ENCODE measurements at places on chromosomes 4 and X. TPM values are rescaled to one million over a fixed set of nuclear protein-coding genes. Genes with fewer than 3 reads are reported as not detected.

DNA sequence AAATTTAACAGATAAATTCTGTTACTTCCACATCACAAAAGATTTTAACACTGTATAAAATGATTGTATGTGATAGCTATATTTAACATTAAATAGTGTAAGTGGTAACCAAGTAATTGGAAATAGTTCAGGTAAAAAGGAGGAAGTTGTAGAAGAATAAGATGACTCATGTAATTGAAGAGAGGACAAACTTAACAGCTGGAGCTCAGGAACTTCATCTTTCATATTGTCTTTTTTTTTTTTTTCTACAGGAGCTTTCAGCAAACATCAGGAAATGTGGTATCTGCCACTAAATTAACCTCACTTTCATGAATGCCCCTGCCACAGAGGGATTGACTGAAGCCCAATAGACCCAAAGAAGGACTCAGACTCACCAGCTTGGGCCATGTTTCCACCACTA, 188.4 kb upstream of the VEGFC start:
- DNase-seq: no peak

The ERCC6L gene
- 9.5 TPM for total RNA-seq

The GRPR gene
- total RNA-seq: not detected

DNA sequence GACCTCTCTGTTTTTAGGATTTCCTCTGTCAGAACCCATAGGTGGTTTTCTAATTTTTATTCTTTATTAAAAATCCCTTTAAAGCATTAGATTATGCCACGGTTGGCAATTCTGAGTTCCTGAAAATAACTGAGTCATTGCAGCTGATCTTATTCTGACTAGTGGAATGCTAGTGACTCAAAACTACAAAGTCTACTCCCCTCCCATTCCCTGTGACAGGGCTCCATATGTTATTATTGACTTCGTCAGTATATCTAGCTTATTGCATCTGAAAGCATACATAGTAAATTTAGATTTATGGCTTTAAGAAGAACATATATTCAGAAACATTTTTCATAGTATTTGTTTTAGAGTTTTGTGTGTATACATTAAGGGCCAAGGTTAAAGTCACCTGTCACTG, 38.5 kb downstream of the HERC3 start:
- no peak for DNase-seq

- DNase-seq: no peak
Observed at GRCh38 chr4:57061395-57061794, 48.8 kb downstream of the IGFBP7 start.

The CLDN22 gene
- total RNA-seq: not detected

The PCDH19 gene
- total RNA-seq: not detected

- no peak for DNase-seq
Observed at GRCh38 chr4:1344696-1345095, 2.3 kb upstream of the UVSSA start.

The SLC10A7 gene
- total RNA-seq: 12.6 TPM

The AKAP14 gene
- not detected for total RNA-seq

GRCh38 chr4:147971116-147971515, 239.2 kb downstream of the ARHGAP10 start:
- DNase-seq: no peak

DNA sequence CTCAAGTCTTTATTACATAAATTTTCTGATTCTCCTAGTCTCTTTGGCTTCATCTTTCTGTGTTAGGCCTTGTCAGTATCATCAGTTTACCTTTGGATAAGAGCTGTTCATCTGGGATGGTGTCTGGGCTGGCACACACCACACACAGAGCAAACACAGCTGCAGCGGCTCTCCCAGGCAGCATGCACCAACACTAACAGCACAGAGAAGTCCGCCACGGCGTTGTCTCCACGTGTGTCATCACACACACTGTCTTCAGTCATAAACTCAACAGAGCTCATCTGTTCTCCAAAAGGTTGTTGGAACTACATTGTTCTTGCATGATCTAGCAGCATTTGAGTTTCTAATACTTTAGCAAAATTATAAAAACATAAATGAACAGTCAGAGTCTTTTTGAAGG, 851.9 kb upstream of the FRG1 start:
- no peak for DNase-seq

DNA sequence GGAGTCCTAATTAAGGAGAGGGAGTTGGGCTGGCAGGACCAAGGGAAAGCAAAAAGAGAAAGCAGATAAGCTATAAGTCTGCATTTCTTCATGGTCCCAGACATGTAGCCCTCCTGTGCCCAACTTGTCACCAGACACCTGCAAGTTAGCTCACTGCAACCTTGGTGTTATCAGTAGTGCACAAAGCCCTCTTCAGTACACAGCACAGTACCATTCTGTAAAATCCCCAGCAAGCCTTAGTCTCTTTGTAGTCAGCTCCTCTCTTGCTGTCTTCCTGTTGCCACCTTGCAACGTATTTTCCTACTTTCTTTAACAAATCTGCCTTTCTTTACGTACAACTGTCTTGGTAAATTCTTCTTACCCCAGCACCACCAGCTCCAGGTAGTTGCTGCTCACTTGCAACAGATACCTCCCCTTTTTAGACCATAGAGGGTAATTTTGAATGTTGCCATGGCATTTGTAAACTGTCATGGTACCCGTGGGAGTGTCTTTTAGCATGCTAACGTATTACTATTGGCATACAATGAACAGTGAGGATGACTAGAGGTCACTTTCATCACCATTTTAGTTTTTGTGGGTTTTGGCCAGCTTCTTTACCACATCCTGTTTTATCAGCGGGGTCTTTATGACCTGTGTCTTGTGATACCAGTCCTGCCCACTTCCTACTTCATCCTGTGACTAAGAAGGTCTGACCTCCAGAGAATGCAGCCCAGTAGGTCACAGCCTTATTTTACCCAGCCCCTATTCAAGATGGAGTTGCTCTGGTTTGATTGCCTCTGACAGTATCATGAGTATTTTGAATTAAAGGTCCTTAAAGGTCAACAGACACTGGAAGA, 28.3 kb upstream of the AP1S2 start:
- no peak for DNase-seq

The F9 gene
- not detected for total RNA-seq

DNA sequence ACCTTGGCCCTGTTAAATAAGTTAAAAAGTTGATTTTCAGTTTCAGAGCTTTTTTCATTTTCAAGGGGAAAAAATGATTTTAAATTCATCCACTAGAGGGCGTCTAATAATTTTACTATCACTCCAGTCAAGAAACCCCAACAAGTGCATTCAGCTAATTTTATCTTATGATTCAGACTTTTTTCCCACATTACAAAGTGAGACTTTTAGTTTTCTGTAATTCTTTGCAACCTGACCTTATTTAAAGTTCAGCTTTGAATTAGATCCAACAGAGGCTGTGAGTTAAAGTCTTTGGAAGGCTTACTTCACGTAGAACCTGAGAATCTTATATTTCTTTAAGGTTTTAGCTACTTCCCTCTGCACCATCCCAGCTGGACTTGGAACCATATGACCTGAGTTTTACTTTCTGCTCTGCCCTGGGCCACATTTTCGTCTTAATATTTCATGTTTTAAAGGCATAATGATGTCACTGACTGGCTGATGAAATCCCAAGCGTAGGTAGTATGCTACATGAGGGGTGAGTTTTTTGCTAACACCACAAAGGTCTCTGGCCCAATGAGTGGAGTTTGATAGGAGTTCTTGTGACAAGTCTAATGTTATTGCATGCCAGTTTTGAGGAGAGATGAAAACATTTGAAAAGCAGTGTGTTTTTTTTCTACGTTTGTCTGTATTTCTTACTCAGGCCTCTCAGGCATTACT, 7.2 kb downstream of the GNRHR start:
- DNase-seq: peak; percentile 5

GRCh38 chr4:175789647-175790046, 22.4 kb downstream of the GPM6A start:
- no peak for DNase-seq

GRCh38 chr4:71415491-71415890, 76.7 kb downstream of the SLC4A4 start:
- no peak for DNase-seq

DNA sequence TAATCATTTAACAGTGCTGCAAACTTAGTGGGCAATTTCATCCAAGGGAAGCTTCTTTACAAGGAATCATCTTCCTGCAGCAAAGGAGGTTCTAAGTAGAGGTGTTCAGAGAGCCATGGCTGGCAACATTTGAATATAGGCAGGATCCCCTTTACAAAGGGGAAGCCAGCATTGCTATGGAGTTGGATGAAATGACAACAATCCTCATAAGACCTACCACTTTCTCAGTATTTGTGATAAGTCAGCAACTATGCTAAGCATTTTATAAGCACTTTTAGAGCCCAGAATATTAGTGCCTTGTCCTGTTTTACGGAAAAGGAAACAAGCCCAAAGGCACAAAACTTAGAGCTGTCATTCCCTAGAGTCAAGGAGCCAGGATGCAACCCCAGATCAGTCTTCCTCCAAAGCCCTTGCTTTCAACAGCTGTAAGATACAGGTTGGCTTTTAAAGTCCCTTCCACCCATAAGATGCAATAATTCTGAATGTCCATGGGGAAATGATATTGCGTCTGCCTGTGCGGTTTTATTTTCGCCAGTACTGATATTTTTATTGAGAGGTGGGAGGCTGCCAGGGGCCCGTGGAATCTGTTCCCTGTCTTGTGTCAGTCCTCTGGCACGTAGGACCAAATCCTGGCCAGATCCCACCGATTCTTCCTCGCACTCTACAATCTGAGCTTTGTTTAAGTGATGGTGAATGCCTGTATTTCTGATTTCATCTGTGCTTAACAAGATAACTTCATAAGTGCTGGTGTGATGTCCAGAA, 59.1 kb downstream of the SMIM20 start:
- no peak for DNase-seq

DNA sequence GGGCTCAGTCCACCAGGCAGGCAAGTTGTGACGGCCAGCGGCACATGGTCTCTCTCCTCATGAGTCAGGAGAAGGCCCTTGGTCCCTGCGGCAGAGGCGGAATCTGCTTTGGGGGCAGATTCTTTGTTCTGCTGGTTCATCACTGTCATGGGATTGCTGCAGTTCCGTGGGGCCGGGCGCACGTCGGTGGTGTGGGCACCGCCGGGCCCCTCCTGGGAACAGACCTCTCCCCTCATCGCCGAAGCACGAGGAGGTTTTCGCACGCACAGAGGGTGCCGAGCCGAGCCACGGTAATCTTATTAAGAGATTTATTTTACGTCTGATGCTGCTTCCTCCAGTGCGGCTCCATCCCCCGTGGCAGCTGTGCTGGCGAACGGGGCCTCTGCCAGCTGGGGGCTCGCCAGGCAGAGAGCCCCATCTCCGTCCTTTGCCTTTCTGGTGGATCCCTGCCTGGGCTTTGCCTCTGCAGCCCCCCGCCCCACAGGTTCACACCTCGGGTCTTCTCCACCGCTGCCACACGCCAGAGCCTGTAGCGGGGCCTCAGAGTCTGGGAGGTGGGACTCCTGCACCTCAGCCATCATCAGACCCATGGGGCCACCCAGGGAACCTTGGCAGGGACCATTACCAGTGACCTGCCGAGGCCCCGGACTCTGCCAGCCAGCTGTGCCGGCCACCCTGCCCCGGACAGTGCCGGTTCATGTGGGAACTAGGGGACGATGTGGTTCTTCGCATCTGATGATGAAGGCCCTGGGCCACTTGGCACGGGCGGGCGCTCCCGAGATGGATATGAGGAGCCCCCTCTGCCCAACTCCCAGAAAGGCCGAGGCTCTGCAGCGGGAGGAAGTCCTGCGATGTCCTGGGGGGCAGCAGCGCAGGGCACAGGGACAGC, 86.7 kb upstream of the NKX1-1 start:
- no peak for DNase-seq

The EIF2S3 gene
- 366 TPM for total RNA-seq

DNA sequence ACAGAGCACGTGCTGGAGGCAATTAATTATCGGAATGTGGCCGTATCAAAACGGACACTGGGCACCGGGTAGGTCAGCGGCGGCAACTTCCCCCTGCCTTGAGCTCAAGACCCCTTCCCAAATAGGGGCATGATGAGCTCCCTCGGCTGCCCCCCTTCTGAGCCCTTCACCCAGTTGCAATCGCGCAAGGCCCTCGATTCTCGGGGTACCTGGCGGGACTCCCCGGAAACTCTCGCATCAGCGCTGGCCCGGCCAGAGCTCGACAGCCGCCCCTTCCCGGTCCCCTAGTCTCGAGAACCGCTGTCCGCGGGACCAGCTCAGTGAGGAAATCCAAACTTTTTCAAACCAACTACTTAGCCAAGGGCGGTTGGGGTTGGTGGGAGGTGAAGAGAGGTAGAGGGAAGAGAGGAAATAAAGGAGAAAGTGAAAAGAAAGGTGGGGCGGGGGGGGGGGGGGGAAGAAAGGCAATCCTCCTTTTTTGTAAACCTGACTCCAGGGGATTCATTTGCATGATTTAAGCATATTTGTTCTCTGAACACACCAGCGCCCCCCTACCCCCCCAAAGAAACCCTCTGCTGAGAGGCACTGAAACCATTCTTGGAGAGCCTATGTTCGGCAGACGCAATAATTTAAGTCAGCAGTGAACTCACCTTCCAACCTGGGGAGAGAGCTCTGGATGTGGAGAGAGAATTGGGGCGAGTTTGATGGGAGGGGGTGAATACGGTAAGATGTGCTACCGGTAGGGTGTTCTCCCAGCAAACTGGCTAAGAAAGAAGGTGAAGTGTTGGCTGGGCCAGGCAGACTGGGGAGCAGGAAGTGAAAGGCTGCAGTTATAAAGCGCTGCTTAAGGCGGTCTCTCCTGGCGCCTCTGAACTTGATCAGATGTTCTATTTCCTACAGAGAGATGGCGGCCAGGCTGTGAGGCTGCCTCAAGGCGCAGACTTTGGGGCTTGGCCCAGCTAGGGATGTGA, 2.0 kb upstream of the ZIC3 start:
- no peak for DNase-seq

The GAGE12J gene
- total RNA-seq: not detected

The CSN1S1 gene
- total RNA-seq: not detected

The F8A3 gene
- 0.52 TPM for total RNA-seq

GRCh38 chrX:16039363-16039762, 84.0 kb upstream of the GRPR start:
- DNase-seq: no peak

DNA sequence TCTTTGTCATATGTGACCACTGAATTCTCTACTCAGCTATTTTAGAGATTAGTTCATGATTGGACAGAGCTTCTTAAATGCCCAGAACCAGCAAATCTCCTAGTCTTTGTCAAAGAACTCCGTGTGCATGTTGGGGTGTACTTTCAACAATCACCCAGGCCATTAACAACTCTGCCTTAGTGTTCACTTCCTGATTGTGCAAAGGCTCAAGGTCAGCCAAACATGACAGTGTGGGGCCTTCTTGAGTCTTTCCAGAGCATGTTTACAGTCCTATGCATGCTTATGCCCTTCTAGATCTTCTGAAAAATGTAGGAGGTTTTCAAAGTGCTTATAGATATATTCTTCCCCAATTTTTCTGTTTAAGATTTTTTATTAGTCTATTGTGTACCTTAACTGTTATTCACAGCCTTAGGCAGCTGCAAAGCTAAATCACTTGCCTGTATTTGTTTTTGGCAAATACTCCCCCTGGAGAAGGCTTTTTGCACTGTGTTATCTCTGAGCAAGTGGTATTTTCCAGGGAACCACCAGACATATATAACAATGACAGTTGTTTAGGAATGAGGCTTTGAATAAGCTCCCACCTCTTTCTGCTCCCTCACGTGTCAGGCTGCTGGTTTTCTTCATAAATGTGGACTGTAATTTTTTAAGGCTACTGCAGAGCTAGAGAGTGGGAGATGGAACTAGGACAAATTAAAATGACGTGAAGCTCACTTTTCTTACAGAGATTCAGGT, 24.0 kb upstream of the DRP2 start:
- DNase-seq: no peak

- no peak for DNase-seq
Observed at GRCh38 chr4:96145601-96146000, 305.7 kb downstream of the PDHA2 start.

- no peak for DNase-seq
Observed at GRCh38 chr4:119736559-119736958, 108.0 kb upstream of the PDE5A start.

All from activated naive CD4-positive, alpha-beta T cell treated with anti-CD3 and anti-CD28 coated beads for 36 hours (primary cell).